Stimulated activated CD8-positive, alpha-beta memory T cell treated with anti-CD3 and anti-CD28 coated beads, Interleukin-2, amount 100 ng/mL, for 1 hour (primary cell): ENCODE measurements at places on chromosomes 11 and 22.

GRCh38 chr11:11279956-11280689 is 72.9 kb downstream of the CSNK2A3 start:
- no peak for DNase-seq

DNA sequence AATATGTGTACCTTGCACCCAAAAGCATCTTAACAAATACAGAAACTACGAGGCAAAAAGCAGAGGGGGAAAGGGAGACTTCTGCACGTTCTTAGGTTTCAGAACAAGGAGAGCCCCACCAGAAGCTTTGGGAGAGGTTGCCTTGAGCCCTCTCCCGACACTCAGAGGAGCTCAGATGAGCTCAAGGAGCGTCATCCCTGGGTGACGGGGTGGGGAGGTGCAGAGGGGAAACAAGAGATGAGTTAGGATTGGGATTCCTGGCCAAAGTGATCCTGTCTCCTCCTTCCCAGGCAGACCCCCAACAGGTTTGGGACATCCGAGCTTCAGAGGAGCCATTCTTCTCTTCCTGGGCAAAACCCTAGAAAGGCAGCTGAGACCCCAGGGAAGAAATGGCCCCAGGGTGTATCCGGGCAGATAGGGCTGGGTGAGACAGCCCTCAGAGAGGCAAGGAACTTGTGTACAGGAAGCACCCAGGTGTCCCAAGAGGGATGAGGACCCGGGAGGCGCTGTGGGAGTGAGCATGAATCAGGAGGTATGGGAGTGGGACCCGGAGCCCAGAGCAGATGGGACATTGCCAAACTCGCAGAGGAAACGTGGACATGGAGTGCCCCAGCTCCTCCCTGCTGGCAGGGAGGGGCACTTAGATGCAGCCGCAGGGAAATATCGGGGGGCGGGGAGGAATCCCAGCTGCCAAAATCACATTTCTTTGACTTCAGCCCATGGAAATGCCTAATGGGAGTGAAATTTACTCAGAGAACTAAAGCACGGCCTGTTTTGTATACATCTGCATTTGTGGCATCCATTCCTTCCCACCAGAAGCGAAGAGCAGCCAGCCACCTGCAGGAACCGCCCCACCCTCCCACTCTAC is 12.4 kb downstream of the C1QTNF6 start:
- DNase-seq: no peak

DNA sequence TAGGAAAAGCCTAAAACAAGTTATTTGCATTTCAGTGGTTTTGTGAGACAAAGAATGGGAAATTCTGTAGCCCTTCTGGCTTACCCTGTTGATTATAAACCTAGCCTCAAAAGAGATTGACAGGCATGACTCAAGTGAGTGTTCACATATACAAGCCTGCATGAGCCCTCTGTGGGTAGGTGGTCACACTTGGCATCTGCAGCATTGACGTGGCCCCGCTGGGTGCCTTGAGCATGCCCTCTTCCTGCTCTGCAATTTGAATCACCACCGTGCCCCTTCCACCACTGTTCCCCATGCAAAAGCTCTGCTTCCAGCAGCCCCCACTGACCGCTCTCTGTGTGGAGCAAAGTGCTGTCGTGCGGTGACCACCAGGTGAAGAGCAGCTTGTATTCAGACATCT is 21.0 kb upstream of the ADSL start:
- peak; percentile 21 for DNase-seq

GRCh38 chr11:45659818-45660160 is 5.6 kb downstream of the CHST1 start:
- no peak for DNase-seq

DNA sequence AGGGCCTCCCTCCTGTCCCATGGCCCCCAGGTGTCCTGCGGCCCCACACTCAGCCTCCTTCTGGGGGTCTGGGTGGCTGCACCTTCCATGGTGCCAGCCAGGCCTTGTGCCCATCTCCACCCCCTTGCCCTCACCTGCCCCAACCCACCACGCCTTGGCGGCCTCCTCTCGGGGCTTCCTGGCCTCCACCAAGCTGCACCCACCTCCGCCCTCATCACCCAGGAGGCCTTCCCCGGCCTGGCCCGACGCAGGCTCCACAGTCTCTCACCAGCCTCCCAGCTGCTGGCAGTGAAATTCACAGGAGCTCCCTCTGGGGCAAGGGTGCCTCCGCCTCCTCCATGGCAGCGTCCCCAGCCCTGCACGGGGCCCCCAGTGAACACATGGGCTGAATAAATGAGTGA is 35.9 kb upstream of the WNT7B start:
- DNase-seq: no peak

DNA sequence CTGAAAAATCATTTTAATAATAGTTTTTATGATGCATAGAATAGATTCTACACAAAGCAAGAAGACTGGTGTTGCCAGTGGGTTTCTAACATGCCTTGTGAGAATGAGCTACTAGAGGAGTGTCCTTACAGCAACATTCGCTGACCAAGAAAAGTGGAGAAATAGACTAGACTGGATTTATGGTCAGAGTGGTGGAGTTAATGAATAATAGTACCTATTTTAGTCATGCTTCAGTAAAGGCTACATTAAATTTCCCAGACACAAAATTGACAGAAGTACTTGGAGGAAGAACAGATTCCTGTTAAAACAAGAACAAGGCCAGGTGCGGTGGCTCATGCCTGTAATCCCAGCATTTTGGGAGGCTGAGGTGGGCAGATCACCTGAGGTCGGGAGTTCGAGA is 539.2 kb downstream of the ETS1 start:
- no peak for DNase-seq

- no peak for DNase-seq
Observed at GRCh38 chr11:7905549-7905948, 25.5 kb downstream of the OR10A6 start.

DNA sequence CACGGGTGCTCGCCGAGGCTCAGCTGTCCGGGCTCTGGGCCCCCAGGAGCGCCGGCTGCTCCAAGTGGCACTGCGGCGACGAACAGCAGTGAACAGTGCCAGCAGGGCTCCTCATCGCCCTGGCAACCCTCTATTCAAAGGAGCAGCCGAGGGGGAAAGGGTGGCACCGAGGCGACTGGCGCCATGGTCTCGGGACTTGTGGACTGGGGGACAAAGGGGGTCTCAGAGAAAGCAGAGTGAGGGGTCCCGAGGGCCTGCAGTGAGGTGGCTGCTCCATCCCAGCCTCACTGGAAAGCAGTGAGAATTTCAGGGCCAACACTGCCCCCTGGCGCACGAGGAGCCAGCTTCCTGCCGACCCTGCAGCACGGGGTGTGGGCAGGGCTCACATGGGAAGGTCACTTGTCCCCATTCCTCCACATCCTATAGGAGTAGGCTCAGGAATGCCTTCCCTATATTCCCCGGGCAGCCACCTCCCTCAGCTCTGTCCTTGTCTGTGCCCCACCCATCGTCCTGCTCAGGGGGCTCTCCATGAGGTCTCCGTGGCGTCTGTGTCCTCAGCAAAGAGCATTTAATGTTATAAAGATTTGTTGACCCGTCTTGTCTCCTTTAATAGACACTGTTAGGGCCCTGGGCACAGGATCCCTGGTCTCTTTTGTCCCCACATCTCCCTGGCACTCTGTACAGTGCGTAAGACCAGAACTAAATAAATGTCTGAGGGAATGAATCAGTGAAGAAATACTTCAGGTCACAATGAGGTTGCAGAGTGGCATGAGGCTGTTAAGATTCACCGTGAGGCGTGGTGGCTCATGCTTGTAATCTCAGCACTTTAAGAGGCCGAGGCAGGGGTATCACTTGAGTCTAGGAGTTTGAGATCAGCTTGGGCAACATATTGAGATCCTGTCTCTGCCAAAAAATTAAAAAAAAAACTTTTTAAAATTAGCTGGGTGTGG is 26.4 kb downstream of the LRFN4 start:
- DNase-seq: peak; percentile 14

GRCh38 chr22:49483281-49483870 is 344.3 kb downstream of the BRD1 start:
- no peak for DNase-seq

GRCh38 chr11:123560006-123560405 is 94.4 kb downstream of the SCN3B start:
- DNase-seq: no peak

GRCh38 chr11:86063536-86063935 is 5.3 kb downstream of the PICALM start:
- DNase-seq: no peak

- no peak for DNase-seq
Observed at GRCh38 chr22:46430961-46431838, 95.7 kb downstream of the TRMU start.

DNA sequence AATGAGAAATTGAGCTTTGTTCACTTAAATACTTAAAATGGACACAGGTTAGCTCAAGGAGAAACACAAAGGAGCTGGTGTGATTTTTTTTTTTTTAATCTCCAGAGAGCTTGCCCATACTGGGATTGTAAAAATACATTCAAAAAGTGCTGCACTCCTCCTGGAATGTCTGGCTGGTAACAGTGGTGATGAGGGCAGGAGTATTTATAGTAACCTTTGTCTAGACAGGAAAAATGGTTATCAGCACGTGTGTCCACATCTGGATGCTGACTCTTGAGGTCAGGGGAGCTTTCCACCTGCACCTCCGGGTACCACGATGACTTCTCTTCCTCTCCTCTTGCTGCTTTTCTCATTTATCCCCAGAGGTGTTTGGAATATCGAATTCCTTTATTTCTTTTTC is 30.1 kb downstream of the EXT2 start:
- no peak for DNase-seq

DNA sequence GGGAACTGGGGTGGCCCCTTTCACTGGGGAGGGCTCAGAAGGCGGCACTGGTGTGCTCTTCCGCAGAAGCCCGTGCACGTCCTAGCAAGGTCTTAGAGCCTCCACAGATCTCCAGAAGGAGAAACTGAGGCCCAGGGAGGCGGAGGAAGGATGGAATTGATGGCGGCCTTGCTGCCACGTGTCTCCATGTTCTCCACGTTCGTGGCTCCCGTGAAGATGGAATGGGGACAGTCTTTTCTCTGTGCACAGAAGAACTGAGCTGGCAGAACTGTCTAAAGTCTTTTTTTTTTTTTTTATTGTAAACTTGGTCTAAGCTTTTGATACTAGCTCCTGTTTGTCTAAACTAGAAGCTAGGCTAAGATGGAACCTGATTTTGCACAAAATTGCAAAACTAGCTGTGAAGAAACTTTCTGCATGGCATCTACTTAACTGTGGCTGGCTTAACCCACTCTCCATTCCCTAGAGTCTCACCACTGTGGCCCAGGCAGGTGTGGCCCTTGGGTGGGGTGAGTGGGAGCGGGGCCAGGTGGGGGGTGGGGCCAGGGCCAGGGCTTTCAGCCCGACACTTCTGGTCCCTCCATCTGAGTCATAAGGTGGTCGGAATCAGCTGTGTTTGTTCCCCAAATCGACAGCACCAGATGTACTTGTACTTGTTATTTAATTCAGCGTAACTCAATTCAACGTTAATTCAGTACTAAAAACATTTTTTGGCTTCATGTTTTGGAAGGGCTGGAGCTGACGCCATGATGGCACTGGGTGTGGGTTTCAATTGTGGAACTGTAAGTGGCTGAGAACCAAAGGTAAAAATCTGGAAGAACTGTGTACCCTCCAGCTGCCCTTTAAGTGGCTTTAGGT is 120.7 kb downstream of the MPPED1 start:
- no peak for DNase-seq

- DNase-seq: no peak
Observed at GRCh38 chr11:12092714-12093113, 17.7 kb upstream of the MICAL2 start.

GRCh38 chr11:66335531-66336233 is 552 bp downstream of the RIN1 start:
- DNase-seq: no peak

DNA sequence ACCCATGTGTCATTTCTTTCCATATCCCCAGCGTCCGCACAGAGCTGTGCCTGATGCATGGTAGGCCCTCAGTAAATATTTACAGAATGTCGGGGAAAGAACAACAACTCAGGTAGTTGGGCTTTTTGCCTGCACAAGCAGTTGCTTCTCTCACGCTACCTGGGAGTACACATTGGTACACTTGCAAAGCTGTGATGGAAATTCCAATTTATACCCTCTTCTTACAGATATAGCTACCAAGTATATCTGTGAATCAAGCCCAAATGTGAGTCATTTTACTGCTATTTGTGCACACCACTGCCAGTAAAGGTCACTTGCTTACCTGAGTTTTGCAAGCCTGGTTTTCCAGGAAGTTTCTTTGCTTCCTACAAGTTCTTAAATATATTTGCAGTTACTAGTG is 333.0 kb upstream of the NARS2 start:
- DNase-seq: no peak

- DNase-seq: no peak
Observed at GRCh38 chr11:65629579-65629978, 8.3 kb upstream of the SIPA1 start.

DNA sequence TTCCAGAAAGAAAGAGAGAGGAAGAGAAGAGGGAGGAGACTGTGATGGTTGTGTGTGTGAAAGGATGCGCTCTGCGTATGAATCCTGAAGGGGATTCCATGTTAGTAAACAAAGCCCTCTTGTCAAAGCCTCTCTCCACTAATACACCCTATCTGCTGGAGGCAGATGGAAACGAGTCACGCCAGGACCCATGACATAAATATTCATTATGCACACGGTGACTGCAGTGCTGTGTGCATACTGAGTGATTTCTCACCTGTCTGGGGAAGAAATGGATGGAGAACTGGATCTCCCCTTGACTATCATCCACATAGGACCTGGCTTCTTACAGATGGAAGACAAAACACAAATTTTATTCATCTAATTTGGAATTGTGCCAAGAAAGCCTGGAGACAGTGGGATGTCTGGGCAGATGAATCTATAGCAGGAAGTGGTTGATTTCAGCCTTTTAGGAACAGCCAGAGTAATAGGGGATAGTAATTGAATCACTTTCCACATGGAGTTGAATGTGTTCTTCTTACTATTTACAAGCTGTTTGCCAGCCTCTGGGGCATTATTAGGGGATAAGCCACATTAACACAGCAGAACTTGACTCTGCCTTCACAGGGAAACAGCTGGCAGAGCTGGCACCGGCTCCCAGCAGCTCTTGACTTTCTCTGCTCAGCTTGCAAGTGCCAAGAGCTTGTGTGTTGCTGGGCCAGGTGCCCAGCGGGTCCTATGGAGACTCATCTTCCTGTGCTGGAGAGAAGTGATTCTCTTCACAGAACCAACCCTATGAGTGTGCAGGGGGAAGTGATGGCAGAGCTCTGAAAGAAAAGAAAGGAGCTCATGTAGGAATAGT is 9.0 kb downstream of the MTNR1B start:
- DNase-seq: no peak

- no peak for DNase-seq
Observed at GRCh38 chr11:93520726-93521509, 22.3 kb downstream of the SMCO4 start.

GRCh38 chr11:5037926-5038325 is 8.4 kb upstream of the OR52J3 start:
- DNase-seq: no peak

- DNase-seq: no peak
Observed at GRCh38 chr22:24450610-24451009, 23.2 kb downstream of the ADORA2A start.

- DNase-seq: no peak
Observed at GRCh38 chr22:18022876-18023275, 1.5 kb downstream of the MICAL3 start.
